ENCODE measurements at places on chromosomes 5 and 9.

GRCh38 chr9:128148509-128149000, 698 bp upstream of the LCN2 start:
- no peak for DNase-seq

DNA sequence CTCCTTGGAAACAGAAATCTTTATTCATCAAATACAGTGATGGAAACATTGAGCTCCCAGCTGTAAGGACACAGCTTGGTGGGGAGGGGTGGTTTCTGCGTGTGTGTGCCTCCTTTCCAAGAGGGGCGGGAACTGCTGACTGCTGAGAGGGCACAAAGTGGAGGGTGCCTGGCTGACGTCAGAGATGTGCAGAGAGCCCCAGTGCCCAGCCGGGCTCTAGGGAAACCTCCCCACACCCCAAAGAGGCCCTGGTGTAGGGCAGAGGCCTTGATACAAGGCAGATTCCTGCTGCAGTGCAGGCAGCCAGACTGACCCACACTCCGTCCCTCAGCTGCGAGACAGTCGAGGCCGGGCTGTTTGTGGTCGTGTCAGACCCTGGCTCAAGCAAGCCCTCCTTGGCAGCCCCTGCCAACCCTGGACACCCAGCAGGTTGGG, 191.0 kb downstream of the CACNA1B start:
- DNase-seq, result no peak

GRCh38 chr5:74017786-74018211, 391.8 kb downstream of the ARHGEF28 start:
- no peak for DNase-seq

DNA sequence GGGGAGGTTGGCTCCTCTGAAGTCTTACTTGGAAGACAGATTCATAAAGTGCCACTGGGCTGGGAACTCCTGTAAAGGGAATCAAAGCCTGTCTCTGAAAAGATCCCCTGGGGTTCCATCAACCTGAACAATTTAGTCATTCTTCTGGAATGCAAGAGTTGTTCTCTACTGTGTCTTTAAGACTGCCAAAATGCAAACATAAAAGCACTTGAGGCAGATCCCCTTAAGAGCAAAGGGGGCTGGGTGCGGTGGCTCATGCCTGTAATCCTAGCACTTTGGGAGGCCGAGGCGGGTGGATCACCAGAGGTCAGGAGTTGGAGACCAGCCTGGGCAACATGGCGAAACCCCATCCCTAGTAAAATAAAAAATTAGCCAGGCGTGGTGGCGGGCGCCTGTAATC, 16.7 kb downstream of the CDKN2AIPNL start:
- DNase-seq, result no peak

- DNase-seq, result no peak
Observed at GRCh38 chr5:111742177-111742994, 14.6 kb downstream of the NREP start.

GRCh38 chr9:70466976-70467561, 52.6 kb upstream of the KLF9 start:
- DNase-seq, result no peak

DNA sequence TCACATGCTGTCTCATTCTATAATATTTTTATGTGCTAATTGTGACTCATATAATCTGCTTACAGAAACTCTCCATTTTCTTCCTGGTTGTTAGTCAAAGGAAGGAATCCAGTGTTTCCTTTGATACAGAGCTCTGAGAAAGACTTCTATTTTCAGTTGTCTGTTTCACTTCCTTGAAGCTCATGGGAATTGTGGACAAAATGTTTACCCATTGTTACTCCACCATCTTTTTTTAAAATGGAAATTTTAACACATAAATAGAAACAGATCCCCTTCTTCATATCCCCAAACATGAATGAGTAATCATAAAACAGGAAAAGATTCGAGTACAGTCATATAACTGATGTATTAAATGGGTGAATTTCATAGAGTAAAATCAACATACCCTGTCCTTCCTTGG, 42.0 kb upstream of the KCNN2 start:
- DNase-seq, result no peak
